ENCODE measurements at places on chromosomes 7 and 10.

- peak; percentile 9 for DNase-seq
Observed at GRCh38 chr7:8197994-8198698, 63.8 kb downstream of the ICA1 start.

DNA sequence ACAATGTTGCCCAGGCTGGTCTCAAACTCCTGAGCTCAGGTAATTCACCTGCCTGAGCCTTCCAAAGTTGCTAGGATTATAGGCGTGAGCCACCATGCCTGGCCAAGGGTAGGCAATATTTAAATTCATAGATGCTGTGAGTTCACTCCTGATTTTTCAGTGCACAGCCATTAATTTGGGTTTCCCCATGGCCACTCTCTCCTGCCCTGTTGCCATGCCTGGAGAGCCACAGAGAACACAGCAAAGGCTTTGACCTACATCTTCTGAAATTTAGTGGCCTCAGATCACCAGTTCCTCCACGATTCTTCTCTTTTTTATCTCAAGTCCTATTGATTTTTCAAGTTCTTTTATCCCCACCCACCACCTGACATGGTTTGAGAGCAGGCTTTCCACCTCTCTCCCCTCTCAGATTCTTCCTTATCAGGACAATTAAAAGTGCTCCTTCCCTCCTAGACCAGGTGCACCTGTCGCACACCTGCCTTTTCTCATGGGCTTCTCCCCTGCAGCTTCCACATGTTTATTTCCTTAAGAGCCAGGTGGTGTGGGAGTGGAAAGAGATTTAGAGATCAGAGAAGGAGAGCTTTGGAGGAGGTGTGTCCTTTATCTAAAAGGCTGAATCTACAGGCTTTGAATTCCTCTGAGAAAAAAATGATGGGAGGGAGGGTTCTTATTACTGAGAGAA, 123.8 kb downstream of the ADRA2A start:
- DNase-seq, result no peak

- no peak for DNase-seq
Observed at GRCh38 chr7:18834577-18834976, 282.9 kb downstream of the TWIST1 start.

DNA sequence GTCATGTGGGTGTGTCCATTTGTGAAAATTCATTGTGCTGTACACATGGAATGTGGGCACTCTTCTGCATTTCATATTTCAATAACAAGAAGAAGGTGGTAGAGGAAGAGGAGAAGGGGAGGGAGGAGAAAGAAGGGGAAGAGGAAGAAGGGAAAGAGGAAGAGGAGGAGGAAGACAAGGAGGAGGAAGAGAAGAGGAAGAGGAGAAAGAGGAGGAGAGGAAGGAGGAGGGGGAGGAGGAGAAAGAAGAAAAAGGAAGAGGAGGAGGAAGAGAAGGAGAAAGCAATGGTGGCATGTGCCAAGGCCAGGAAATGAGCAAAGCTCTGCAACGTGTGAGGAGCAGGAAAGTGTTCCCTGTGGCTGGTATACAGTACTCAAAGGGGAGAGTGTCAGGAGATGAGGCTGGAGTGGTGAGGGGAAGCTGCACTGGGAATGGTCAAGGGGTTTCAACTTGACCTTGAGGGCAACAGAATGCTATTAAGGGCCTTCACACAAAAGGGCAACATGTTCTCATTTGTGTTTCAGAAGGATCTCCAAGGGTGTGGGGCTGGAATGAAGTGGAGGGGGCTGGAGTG, 40.5 kb downstream of the WNT2 start:
- no peak for DNase-seq

DNA sequence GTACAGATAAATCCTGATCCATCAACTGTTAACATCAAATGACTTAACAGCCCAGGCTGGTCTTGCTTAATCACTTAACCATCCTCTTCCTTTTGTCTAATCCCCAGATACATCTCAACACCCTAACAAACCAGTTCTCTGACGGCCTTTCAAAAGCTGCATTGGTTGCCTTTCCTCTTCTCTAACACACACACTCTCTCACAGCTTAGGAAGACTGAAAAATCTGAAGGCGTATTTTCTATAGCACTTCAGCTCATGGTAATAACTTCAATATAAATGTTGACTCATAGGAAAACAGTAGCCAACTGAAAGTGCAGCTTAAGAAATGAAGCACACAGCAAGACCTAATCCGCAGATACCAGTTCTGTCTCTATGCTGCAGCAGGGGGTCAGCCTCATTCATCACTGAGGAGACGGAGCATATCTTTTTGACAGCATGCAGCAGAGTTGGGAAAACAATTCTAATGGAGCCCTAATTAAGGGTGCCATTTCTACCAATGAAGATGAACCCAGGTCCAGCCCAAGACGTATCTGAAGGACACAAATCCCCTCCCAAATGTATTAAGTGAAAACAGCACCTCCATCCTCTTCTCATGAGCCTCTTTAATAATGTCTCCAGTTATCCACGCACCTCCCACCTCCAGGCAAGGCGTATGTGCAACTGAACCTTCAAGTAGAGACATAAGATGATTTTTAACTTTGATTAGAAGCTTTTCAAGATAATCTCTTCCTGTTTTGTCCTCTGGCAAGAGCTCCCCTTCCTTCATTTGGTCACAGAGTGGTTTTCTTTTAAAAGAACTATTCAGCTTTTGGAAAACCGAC, 211.7 kb upstream of the NFE2L3 start:
- no peak for DNase-seq

- no peak for DNase-seq
Observed at GRCh38 chr7:91942312-91942711, 1.6 kb downstream of the AKAP9 start.

DNA sequence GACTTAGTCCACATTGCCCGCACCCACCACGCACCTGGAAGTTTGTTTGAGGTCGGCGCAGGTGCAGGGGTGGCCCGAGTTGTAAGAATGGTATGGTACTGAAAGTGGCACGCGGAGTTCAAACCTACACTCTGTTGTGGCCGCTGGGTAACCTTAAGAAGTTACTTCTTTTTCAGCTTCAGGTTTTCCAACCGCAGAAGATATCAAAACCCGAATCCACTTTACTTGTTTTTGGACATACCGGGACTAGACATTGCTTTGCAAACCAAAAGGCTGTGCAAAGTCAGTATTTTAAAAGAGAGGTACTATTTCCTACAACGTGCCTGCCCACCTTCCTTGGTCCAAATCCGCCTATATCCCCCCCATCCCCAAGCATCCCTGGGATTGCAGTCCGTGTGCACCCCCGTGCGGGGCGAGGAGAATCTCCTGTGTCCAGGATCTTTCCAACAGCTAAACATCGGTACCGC, 1.0 kb downstream of the IGFBP3 start:
- no peak for DNase-seq

GRCh38 chr7:40726559-40726958, 591.8 kb downstream of the SUGCT start:
- DNase-seq, result no peak

DNA sequence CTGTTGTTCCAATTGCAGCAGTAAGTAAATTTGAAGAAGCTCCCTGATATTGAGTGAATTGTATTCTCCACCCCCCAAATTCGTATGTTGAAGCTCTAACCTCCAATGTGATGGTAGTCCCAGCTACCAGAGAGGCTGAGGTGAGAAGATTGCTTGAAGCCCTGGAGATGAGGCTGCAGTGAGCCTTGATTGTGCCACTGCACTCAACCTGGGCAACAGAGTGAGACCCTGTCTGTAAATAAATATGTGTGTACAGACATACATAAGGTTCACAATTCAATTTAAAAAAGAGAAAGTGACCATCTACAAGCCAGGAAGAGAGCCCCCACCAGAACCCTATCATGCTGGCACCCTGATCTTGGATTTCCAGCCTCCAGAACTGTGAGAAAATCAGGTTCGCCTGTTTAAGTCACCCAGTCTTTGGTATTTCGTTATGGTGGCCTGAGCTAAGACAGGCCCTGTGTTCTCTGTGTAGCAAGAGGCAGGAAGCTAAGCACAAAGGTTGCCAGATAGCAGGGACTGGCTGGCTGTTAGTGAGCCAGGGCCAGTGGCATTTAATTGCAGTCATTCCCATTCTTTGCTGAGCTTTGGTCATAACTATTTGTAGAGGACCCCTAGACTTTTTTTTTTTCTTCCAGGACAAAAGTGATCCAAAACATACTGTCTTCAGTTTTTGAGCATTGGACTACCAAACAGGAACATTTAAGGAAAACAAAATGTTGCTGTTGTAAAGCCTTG, 45.6 kb downstream of the AUTS2 start:
- DNase-seq, result no peak

DNA sequence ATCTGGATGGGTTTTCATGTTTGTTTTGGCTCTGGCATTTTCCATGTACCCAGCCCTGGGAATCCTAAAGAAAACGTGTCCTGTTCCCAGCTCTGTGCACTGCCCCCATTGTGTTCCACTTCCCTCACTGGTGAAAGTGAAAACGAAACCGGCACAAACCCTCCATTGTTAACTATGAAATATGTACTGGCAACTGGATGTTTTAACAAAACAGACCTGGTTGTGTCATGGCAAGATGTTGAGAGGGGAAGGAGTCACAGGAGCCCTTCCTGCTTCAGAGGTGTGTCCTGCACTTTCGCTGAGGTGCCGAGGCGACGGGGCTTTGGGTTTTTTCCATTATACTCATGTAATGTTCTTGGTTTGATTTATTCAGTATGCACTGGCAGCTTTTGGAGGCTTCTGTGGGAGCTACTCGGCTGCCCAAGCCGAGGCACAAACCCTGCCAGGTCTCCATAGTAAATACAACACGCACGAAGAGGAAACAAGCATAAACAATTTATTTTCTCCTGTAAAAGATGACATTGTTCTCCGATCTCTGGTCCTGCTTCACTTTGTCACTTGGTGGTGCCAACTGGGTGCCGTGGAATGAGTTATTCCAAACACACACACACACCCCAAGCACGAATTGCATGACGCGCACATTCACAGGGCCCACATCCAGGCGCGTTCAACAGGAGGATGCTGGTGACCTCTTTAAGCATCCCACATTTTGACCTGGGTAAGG, 118.2 kb downstream of the CDK6 start:
- DNase-seq, result peak; percentile 40

DNA sequence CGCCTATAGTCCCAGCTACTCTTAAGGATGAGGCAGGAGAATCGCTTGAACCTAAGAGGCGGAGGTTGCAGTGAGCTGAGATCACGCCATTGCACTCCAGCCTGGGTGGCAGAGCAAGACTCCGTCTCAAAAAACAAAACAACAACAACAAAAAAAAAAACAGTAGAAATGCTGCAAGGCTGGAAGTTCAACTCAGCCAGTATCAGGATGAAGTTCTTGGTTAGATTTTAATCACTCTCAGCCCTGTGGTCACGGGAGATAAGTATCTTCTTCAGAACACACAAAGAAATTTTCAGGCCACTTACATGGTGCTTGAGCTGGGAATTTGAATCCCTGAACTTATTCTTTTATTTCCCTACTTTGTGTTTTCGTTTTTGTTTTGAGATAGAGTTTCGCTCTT, 120.4 kb downstream of the MARCHF5 start:
- no peak for DNase-seq

DNA sequence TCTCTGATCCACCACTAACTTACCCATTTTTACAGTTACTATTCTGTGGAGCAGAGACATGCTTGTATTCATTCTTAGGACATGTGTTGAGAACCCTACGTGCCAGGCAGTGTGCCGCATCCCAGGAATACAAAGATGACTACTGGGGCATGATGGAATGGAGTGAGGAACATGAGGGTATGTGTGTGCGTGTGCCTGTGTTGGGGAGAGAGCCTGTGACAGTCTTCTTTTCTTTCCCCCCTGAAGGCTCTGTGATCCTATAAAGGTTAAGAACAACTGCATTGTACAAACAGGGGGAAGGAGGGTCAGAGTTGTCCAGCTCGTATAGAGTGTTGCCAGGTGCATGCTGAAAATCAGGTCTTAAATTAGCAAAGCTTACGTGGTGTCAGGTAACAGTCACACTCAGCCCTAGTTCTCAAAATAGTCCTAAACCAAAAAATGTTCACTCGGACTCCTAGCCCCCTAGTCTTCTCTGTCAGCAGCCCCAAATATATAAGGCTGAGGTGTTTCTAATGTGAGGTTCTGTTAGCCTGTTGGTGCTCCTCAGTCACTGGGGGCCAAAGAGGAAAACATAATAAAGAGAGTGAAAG, 161.9 kb downstream of the CELF2 start:
- DNase-seq, result no peak

Data from CD4-positive, alpha-beta T cell treated with Interferon gamma for 1 hour (primary cell).